ENCODE measurements at places on chromosomes 11 and 22.

- DNase-seq = no peak
Measured at GRCh38 chr22:12601870-12602779, 2925.9 kb upstream of the OR11H1 start.

GRCh38 chr11:75598264-75598663, 36.2 kb downstream of the SERPINH1 start:
- no peak for DNase-seq

GRCh38 chr22:28907311-28908008, 24.1 kb downstream of the ZNRF3 start:
- no peak for DNase-seq

GRCh38 chr11:113668255-113668654, 37.9 kb downstream of the TMPRSS5 start:
- DNase-seq = no peak

DNA sequence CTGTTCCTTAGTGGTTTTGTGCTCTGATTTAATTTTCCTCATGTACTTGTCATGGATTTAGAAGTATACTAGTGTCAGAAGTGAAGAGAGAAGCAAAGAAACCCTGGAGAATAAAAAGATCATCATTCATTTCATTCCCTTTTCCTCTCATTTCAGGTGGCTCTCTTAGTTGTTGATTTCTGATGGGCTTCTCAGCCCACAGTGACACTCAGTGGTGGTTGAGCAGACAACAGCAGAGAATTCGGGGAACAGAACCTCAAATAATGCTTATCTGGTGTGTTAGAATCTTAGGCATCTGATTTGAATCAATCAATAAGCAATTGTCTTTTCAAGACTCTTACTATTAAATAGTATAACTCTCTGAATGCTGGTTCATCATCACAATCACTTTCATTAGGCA, 1289.4 kb downstream of the FAM181B start:
- peak; percentile 44 for DNase-seq

GRCh38 chr11:108221371-108221770, 1.1 kb downstream of the NPAT start:
- DNase-seq = peak; percentile 22

DNA sequence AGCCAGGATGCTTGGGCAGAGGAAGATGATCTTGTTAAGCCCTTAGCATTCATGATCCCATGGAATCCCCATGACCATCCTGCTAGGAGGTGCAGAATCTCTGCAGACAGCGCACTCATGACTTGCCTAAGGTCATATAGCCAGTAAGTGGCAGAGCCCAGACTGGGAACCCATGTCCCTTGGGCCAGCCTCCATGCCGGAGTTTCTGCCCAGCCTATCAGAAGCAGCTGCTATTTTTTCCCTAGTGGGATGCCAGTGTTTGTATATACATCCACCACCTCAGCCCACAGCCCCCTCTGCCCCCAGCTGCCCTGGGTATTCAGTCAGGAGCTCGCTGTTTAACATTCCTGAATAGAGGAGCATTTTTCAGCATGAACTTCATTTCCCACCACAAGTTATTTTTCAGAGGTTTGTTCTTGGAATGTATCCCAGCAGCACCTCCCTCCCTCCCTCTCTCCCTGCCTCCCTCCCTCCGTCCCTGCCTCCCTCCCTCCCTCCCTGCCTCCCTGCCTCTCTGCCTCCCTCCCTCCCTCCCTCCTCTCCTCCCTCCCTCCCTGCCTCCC, 34.4 kb upstream of the SUSD2 start:
- peak; percentile 42 for DNase-seq

DNA sequence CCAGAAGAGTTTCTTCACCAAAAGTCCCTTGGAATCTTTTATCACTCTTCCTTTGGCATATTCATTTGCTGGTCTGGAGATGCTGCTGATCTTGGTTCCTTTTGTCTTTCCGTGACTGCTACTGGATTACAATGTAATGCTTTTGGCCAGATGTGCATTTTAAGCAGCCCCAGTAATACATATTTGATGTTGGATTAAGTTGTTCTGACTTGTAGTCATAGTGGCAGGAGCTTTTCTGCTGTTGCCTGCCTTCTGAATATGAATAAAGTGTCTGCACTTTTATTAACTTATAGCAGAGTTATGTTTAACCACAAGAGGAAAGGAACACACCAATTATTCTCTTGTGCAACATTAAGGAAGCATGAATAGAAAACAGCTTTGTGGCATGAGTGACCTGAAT, 360.0 kb upstream of the DDI1 start:
- DNase-seq = no peak

DNA sequence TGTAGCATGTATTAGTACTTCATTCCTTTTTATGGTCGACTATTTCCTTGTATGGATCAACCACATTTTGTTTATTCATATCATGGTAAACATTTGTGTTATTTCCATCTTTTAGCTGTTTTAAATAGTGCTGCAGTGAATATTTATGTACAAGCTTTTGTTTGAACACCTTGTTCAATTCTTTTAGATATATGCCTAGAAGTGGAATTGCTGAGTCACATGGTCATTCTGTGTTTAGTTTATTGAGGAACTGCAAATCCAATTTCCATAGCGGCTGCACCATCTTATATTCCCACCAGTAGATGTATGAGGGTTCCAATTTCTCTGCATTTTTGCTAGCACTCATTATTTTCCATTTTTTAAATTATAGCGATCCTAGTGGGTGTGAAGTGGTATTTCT, 61.5 kb upstream of the GRK2 start:
- DNase-seq = no peak

DNA sequence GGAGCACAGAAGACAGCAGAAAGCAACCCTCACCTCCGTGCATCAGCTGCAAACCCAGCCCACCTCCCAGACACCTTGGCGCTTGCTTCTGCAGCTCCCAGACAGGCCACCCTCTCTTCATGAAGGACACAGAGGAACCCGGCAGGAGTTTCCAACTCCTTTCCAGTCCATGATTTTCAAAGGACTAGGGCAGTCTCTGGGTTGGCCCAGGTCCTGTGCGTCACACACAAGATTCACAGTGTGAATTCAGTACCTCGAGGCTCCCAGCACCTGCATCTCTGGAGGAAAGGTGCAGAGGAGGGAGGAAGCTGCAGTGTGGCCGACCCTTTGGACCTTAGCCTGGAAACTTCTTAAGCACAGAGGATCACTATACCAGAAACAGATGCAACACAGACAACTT, 61.0 kb upstream of the BID start:
- no peak for DNase-seq

DNA sequence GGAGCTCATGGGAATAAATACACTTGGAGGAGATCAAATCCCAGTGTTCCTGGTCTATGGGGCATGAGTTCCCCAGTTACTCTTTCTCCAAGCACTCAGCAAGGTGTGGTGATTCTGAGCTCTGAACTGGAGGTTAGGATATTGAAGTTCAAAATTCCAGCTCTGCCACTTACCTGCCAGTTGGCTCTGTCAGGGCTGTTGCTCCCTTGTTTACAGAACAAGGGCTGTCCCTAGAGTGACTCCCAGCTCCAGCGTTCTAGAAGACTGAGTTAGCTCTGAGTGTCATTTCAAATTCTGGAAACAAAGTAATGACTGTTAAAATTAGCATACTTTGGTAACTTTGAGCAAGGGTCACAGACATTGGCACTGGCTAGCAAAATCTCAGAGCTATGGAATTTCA, 69.7 kb upstream of the ZBED5 start:
- DNase-seq = no peak

DNA sequence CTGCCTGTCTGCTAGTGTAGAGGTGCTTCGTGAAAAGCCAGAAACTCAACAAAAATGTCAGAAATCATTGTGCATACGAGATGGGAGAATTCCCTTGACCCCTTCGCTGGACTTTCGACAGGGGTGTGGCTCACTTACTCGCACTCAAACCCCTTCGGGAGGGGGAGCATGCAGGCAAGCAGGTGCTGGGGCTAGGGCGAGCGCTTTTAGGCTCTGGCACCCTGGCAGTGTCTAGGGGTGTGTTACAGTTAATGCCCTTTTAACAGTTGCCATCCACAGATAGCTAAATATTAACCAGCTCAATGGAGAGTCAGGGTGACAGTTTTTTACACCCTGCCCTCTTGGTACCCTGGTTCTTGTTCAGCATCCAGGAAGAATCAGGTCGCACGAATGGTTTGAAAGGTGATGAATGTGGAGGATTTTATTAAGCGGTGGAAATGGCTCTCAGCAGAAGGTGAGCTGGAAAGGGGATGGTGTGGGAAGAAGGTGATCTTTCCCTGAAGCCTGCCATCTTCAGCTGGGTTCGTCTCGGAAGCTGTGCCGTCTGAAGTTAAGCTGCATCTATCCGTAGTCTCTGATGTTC, 59.6 kb upstream of the SHANK2 start:
- no peak for DNase-seq

DNA sequence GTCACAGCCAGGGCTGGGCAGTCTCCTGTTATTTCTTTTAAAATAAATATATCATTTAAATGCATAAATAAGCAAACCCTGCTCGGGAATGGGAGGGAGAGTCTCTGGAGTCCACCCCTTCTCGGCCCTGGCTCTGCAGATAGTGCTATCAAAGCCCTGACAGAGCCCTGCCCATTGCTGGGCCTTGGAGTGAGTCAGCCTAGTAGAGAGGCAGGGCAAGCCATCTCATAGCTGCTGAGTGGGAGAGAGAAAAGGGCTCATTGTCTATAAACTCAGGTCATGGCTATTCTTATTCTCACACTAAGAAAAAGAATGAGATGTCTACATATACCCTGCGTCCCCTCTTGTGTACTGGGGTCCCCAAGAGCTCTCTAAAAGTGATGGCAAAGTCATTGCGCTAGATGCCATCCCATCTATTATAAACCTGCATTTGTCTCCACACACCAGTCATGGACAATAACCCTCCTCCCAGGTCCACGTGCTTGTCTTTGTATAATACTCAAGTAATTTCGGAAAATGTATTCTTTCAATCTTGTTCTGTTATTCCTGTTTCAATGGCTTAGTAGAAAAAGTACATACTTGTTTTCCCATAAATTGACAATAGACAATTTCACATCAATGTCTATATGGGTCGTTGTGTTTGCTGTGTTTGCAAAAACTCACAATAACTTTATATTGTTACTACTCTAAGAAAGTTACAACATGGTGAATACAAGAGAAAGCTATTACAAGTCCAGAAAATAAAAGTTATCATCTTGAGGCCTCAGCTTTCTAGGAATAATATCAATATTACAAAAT, 13.4 kb downstream of the OR51B4 start:
- DNase-seq = no peak

DNA sequence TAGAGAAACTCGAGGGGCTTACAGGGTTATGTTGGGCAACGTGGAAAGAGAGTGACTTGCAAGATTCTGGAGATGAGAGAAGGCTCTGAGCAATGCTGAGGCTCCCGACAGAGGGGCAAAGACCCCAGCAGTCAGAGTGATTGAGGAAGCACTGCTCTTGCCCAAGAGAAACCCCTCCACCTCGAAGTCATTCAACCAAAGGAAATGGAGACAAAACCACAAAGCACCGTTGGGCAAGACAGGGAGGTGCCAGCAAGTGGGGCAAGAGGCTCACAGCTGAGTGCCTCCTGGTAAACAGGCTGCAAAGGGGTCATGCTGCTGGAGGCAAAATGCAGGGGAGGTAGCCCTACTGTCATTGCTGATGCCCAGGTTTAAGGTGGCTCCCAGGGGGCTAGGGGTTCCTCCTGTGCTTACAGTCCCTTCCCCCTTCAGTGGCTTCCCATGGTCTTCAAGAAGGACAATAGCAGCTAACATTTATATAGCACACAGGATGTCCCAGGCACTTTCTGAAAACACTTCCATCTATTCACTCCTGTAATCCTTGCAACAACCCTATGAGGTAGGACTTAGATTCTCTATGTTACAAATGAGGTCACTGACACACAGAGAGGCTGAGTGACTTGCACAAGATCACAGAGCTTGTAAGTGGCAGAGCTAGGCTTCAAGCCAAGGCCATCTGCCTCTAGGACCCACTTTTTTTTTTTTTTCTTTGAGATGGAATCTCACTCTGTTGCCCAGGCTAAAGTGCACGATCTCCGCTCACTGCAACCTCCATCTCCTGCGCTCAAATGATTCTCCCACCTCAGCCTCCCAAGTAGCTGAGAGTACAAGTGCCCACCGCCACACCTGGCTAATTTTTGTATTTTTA, 18.1 kb upstream of the MYH9 start:
- DNase-seq = no peak

- DNase-seq = no peak
Measured at GRCh38 chr11:46856605-46857343, 10.7 kb upstream of the CKAP5 start.

GRCh38 chr11:130635937-130636630, 187.6 kb downstream of the ADAMTS15 start:
- no peak for DNase-seq

GRCh38 chr11:16148301-16148931, 207.9 kb downstream of the SOX6 start:
- no peak for DNase-seq

GRCh38 chr22:25407226-25407858, 157.1 kb upstream of the GRK3 start:
- DNase-seq = no peak

GRCh38 chr11:125903711-125904659, at the start of gene DDX25:
TSS of gene DDX25 (plus strand) at chr11:125904508. CDS start at chr11:125904518, 10 bp downstream.
- DNase-seq = peak; percentile 88

- peak; percentile 72 for DNase-seq
Measured at GRCh38 chr22:38202437-38203089, 769 bp downstream of the MAFF start.

DNA sequence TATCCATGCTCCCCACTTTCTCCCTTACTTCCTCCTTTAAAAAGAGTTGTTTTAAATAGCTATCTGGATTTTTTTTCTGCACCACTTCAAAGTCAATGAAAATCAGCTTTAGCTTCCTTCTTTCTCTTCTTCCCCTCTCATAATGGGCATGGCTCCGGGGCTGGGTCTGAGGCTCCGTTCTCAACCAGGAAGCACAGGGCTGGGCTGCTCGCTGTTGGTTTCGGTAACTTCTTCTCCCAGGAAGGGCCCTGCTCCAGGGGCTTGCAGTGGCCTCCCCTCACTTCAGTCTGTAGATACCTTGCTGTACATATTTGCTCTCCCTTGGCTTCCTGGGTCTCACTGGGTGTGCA, 23.8 kb downstream of the MICAL2 start:
- no peak for DNase-seq

GRCh38 chr11:11215944-11216343, 137.1 kb downstream of the CSNK2A3 start:
- DNase-seq = no peak

DNA sequence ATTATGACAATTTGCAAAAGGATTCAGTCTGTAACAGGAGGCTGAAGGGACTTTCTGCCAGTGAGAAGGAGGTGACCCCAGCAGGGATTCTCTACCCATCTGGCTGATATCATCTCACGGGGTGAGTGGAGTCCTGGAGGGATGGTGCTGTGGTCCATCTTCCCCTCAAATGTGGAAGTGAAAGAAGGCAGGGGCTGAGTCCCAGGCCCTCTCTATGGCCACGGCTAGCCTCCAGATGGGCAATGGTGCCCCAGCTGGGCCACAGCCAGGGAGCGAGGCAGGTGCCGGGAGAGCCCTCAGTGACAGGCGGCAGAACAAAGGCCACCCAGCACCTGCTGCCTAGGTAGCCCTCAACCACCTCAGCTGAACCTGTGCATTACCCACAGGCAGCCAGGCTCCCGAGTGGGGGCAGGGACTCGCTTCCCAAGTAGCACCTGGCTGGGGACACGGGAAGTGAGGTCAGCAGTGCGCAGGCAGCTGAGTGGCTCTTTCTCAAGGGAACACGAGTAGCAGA, 6.7 kb downstream of the NECTIN1 start:
- DNase-seq = peak; percentile 39

- no peak for DNase-seq
Measured at GRCh38 chr11:123924027-123924426, 15.4 kb upstream of the OR4D5 start.

- DNase-seq = no peak
Measured at GRCh38 chr11:134015556-134015955, 53.3 kb upstream of the JAM3 start.

GRCh38 chr11:77762426-77762825, 58.1 kb downstream of the RSF1 start:
- DNase-seq = no peak

GRCh38 chr22:17952273-17952801, 72.0 kb downstream of the MICAL3 start:
- DNase-seq = no peak

All from GM23338 (cell line).